Stimulated activated CD4-positive, alpha-beta T cell treated with anti-CD3 and anti-CD28 coated beads, Interleukin-1b, Interleukin-23, amount 100 ng/mL, for 48 hours (primary cell): ENCODE measurements at places on chromosomes 3 and 15.
A peak's percentile ranks its signal among the peaks of the same experiment; 100 is the strongest.

DNA sequence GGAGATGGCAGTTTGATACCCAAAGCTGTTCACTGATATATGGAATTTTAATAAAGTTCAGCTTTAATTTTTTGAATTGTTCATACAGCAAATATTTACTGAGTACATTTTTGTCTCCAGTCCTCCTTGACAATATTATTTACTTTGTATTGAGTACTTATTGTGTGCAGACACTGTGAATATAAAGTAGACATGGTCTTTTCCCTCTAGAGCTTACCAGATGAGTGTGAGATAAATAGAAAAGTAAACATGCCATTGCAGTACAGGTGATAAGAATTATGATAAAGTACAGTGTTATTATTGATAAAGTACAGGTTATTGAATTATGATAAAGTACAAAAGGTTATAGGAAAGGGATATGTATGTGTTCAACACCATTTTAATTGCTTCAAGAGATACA is 2.1 kb downstream of the UBA5 start:
- DNase-seq: no peak

- DNase-seq: no peak
Observed at GRCh38 chr3:12608376-12608775, 51.5 kb downstream of the MKRN2 start.

DNA sequence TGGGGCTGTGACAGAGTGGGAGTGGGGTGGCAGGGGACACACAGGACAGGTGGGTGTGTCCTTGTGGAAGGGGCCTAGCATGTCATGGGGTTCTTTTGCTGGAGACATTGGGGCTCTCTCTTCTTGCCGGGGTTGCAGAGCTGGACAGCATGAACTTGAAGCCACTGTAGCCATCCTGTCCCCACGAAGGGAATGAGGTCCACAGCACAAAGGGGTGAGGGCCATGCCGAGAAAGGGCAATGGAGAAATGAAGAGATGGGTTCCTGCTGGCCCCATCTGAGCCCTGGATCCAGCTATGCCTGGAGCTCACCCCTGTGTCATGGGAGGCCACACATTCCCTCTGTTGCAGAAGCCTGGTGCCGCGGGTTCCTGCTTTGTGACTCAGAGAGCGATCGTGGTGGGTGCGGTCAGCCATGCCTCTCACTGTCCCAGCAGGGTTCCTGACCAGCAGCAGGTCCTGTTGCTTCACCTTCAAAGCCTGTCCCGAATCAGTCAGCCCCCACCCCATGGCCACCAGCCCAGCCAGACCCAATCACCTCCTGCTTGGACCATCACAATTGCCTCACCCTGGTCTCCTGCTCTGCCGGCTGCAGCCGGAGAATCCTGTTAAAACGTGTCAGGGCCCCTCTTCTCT is 50.0 kb downstream of the DNAJB8 start:
- no peak for DNase-seq

DNA sequence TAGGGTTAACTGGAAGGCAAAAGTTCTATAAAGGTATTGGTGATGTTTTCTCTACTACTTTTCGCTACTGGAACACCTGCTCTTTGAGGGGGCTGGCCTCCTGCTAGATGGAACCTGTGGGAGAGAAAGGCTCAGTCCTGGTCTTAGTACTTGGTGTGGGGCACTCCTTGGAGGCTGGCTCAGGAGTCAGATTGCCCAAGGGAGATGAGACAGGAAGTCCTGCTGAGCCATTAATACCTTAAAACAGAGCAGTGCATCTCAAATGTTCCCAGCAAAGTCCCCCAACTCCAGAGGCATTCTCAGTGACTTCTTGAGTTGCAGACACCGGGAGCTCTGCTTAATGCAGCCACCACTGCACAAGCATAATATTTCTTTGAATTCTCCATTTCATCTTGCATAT is 3.1 kb upstream of the ADAMTSL3 start:
- no peak for DNase-seq

- DNase-seq: no peak
Observed at GRCh38 chr3:171228240-171228639, 201.7 kb upstream of the SLC2A2 start.

GRCh38 chr15:97875513-97876280 is 84.8 kb upstream of the ARRDC4 start:
- DNase-seq: no peak

- no peak for DNase-seq
Observed at GRCh38 chr15:77974098-77974414, 103.5 kb downstream of the TBC1D2B start.

- no peak for DNase-seq
Observed at GRCh38 chr3:69901802-69902201, 97.7 kb upstream of the SAMMSON start.

- peak; percentile 61 for DNase-seq
Observed at GRCh38 chr3:47780741-47781684, 680 bp downstream of the SMARCC1 start.
